Hematopoietic multipotent progenitor cell (in vitro differentiated cells): ENCODE measurements at places on chromosomes 16 and 17. TPM values are rescaled to one million over a fixed set of nuclear protein-coding genes. Genes with fewer than 3 reads are reported as not detected.
A peak's percentile ranks its signal among the peaks of the same experiment; 100 is the strongest.

- DNase-seq = no peak
These were observed 40.7 kb upstream of the GPR139 start for GRCh38 chr16:20114356-20114755.

DNA sequence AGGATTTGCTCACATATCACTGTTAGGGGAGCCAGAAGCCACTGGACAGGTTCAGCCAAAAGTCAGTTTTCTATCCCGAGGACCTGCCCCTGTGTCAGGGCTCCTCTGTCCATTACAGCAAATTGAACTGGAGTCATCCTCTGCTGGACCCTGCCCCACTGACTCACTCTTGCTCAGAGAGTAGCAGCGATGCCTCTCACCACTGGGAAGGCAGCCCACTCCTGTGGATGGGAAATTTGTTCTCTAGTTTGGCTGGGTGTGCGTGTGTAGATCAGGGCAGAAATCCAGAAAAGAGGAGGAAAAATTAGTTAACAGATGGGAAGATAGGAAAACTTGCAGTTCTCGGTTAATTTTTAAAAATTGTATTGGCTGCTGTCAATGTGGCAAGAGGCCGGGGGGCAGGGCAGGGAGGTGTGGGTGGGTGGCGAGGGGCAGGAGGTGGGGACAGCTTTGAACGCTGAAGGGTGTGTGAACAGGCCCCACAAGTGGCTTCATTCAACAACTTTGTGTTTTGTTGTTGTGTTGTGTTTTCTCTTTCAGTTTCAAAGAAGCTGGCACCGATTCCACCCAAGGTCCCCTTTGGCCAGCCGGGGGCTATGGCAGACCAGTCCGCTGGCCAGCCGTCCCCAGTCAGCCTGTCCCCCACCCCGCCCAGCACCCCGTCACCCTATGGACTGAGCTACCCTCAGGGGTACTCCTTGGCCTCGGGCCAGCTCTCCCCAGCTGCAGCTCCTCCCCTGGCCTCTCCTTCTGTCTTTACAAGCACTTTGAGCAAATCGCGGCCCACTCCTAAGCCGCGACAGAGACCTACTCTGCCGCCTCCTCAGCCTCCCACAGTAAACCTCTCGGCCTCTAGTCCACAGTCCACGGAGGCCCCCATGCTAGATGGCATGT, 33.6 kb downstream of the ELAC2 start:
- DNase-seq = no peak

DNA sequence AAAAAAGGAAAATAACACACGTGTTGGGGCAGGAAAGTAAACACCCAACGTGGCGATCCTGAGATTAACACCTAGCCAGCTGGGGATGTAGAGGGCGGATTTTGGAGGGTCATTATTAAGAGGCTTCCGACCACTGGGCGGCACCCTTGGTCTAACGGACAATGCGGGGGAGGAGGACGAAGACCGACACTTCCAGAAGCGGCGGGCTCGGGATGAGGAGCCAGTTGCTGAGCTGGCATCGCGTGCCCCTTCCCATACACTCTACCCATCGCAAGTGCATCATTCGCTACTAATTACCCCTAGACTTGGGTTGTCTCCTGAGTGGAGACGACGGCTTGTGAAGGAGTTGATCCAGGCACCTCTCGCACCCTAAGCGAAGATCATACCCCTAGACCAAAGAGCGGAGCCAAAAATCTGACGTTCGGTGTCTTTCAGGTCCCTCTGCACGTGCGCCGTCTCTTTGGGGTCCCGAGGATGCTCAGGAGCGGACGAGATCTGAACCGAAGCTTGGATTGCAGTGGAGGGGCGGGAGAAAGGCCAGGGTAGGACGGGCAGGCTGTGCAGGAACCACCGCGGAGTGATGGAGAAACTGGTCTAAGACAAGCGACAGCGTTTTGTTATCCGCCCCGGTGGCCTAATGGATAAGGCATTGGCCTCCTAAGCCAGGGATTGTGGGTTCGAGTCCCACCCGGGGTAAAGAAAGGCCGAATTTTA, 17.6 kb downstream of the ZNF213 start:
- DNase-seq = peak; percentile 93

GRCh38 chr16:57567691-57568090, 25.2 kb downstream of the ADGRG5 start:
- no peak for DNase-seq

DNA sequence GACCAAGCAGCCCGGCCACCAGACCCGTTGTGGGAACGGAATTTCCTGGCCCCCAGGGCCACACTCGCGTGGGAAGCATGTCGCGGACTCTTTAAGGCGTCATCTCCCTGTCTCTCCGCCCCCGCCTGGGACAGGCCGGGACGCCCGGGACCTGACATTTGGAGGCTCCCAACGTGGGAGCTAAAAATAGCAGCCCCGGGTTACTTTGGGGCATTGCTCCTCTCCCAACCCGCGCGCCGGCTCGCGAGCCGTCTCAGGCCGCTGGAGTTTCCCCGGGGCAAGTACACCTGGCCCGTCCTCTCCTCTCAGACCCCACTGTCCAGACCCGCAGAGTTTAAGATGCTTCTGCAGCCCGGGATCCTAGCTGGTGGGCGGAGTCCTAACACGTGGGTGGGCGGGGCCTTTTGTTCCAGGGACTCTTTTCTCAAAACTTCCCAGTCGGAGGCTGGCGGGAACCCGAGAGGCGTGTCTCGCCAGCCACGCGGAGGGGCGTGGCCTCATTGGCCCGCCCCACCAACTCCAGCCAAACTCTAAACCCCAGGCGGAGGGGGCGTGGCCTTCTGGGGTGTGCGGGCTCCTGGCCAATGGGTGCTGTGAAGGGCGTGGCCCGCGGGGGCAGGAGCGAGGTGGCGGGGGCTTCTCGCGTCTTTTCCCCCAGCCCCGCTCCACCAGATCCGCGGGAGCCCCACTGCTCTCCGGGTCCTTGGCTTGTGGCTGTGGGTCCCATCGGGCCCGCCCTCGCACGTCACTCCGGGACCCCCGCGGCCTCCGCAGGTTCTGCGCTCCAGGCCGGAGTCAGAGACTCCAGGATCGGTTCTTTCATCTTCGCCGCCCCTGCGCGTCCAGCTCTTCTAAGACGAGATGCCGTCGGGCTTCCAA, at the start of gene SLC2A4:
TSS of gene SLC2A4 (plus strand) at position 645 of the 879 bp plus-strand sequence. CDS start at position 862, 217 bp downstream.
- peak; percentile 87 for DNase-seq

- no peak for DNase-seq
These were observed 46.7 kb upstream of the ANKFY1 start for GRCh38 chr17:4310354-4311060.

GRCh38 chr16:88920618-88921590, 54.4 kb upstream of the PABPN1L start:
- peak; percentile 94 for DNase-seq

Gene SULT1A4
- 3.0 TPM for total RNA-seq

Gene KRTAP4-16
- total RNA-seq = not detected

GRCh38 chr17:64653325-64653984, 8.7 kb downstream of the SMURF2 start:
- no peak for DNase-seq

Gene SLFN11
- 45.8 TPM for total RNA-seq

DNA sequence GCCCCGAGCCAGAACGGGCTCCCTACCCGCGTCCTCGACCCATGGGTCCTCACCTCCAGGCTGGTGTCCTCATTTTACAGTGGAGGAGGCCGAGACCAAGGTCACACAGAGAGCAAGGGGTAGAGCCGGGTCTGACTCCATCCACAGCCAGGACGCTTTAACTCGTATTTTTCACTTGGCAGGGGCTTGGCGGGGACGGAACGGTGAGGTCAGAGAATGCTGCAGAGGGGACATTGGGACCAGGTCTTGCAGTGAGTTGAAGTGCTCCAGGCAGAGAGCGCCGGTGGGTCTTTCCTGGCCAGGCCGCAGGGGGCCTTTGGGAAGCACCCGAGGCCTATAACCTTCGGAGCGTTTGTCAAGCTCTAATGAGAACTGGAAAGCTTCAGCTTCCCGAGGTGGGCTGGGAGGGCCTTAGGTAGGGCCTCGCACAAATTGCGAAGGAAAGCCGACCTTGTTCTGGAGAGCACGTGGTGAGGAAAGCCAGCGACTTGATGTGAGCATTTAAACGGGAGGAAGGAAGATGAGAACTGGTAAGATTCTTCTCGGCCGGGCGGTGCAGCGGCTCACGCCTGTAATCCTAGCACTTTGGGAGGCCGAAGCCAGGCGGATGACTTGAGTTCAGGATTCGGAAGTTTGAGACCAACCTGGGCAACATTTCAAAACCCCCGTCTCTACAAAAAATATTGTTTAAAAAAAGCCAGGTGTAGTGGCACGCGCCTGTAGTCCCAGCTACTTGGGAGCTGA, 908 bp upstream of the CLUH start:
- DNase-seq = no peak

DNA sequence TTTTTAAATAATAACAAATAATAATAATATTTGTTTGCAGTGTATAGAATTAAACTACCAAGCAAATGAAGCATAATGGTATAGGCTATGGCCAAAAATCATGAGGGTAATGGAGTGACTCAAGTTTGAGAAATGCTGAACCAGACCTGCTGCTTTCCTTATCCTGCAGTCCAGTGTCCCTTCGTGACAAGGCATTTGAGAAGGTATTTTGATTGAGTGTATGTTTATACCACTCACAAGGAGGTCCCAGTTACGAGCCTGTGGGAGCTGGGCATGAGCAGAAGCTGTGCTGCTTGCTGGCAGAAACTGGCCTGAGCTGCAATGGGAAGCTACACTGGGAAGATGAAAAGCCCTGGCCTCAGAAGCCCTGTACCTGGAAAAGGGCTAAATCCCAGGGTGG, 50.3 kb downstream of the GNAO1 start:
- no peak for DNase-seq

Gene CNTNAP1
- 0.81 TPM for total RNA-seq

DNA sequence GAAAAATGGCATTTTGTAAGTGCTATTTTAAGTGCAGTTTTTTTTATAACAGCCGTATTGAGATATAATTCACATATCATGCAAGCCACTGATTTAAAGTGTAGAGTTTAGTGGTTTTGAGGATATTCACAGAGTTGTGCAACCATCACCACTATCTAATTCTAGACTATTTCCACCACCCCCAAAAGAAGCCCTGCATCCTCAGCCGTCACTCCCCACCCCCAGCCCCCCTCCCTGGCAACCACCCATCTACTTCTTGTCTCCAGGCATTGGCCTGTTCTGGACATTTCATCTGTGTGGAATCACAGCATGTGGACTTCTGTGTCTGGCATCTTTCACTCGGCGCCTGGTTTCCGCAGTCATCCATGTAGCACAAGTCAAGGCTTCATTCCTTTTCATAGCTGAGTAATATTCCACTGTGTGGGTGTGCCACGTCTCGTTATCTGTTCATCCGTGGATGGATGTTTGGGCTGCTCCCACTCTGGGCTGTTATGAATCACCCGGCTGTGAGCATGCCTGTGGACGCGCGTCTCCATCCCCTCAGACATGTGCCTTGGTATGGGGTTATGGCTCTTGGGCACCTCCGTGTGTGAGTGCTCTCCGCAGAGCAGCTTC, 138.4 kb upstream of the CIBAR2 start:
- no peak for DNase-seq

DNA sequence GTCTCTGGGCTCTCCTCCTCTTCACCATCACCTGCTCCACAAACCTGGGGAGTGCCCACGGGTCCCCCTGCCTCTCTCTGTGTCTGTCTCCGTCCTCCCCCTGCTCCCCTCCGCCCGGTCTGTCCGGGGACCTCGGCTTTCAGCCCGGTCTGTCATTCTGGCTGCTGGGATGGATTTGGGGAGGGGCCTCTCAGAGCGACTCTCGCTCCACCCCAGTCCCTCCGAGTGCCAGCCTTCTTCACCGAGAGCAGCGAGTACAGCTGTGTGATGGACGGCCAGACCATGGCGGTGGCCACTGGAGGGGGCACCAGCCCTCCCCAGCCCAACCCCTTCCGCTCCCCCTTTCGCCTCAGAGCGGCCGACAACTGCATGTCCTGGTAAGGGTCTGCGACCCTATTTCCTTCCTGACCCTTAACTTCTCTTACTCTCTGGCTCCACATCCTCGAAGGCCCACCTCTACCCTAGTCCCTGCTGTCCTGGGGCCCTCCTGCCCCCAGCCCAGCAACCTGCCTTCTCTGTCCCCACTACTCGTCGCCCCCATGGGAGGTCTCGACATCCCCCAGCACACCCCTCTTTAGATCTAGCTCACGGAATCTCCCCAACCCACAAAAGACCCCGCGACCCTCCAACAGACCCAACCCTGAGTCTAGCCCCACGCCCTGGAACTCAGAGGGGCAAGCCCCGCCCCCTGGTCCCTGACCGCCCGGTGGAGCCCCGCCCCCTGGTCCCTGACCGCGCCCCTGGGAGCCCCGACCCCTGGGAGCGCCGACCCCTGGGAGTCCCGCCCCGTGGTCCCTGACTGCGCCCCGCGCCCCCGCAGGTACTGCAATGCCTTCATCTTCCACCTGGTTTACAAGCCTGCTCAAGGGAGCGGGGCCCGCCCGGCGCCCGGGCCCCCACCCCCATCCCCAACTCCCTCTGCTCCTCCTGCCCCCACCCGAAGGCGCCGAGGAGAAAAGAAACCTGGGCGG, 5.6 kb upstream of the CXCL16 start:
- no peak for DNase-seq

Gene STX4
- total RNA-seq = 49.0 TPM

Gene INCA1
- not detected for total RNA-seq

Gene C17orf50
- total RNA-seq = 0.27 TPM

Gene KRTAP9-4
- total RNA-seq = not detected

Gene TBC1D3E
- not detected for total RNA-seq

Gene DNAH9
- total RNA-seq = under 0.01 TPM

Gene HOXB1
- not detected for total RNA-seq

GRCh38 chr16:81642107-81642436, 137.0 kb upstream of the PLCG2 start:
- DNase-seq = no peak

DNA sequence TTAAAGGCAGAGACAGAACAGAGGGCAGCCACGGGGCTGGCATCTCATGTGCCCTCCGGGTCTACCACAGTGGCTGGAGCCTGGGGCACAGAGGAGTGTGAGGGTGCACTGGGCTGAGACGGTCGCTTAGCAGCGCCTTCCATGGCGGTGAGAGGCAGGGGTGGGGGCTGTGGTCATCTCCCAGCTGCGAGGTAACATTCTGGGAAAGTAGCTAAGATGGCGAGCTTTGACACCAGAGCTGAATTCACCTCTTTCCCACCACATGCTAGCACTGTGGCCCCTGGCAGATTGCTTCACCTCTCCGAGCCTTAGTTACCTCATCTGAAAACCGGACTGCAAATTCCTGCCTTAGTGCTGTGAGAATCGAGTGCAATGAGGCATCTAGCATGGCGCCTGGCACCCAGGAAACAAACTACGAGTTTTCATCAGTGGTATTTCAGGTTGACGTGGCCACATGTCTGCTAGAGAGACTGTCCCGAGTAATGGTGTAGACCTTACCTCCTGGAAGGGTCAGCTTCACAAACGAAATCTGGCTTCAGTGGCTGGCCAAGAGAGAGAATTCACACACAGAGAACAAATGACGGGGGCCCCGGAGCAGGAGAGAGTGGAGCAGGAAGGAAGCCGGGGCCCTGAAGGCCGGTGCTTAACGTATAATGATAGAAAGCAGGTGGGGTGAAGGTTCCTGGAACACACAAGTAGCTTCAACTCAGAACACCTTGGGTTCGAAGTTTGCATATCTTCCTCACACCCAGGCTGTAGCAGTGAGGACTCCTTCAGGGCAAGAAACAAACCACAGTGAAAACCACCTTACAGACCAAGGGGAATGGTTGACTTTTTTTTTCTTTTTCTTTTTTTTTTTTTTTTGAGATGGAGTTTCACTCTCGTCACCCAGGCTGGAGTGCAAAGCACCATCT, 63.9 kb upstream of the RPH3AL start:
- DNase-seq = no peak
